ENCODE measurements at places on chromosomes 6 and 20.

- peak; percentile 54 for DNase-seq
Observed at GRCh38 chr20:19497064-19497463, 261.0 kb upstream of the RIN2 start.

GRCh38 chr6:144528743-144529425, 243.7 kb downstream of the UTRN start:
- no peak for DNase-seq

DNA sequence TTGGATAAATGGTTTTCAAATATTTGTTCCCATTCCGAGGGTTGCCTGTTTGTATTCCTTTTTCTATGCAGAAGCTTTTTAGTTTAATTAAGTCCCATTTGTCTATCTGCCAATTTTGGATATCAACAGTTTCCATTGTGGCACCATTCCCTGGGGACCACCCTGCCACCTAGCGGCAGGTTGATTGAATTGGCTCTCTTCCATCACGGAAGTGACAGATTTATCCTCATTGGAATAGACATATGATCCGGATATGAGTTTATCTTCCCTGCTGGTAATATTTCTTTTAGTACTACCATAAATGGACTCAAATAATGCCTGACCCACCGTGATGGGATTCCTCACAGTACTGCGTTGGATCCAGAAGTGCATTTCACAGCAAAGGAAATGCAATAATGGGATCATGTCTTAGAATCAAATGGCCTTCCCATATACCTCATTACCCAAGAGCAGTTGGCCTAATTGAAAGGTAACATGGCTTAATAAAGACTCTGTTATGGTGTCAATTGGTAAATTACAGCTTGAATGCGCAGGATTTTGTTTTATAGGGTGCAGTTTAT, 327.0 kb downstream of the BMP2 start:
- DNase-seq: no peak

DNA sequence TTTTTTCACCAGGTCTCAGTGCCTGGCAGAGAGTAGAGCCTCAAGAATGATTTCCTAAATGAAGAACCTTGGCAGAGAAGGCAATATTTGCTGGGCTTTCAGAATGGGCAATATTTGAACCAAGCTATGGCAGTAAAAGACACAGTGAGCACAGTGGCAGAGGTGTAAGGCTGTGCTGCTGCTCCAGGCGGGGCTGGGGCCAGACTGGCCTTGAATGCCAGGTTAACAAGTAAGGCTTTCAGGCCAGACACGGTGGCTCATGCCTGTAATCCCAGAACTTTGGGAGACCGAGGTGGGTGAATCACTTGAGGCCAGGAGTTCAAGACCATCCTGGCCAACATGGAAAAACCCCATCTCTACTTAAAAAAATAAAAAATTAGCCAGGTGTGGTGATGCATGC, 8.5 kb upstream of the MYL9 start:
- no peak for DNase-seq

DNA sequence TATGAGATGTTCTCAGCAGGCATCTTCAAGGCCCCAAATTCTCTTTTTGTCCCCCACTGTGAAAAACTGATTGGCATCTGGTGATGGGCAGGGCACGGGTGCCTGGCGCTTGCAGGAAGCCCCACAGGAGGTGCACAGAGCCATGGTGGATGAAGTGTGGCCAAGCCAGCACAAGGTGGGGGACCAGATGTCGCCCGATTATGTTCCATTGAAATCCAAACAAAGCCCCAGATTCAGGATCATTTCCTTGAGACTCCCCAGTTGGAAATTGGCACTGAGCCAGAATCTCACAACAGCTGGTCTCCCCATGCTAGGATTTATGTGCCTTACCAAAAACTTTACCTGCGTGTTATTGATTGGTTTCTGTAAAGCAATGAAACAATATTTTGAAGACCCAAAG, 186.1 kb downstream of the ADAT2 start:
- no peak for DNase-seq
